ENCODE measurements at places on chromosomes 2 and 18. TPM values are rescaled to one million over a fixed set of nuclear protein-coding genes. Genes with fewer than 3 reads are reported as not detected.

AMER3 gene
- total RNA-seq: not detected

HOXD3 gene
- not detected for total RNA-seq

SPP2 gene
- 0.37 TPM for total RNA-seq

MPP4 gene
- not detected for total RNA-seq

MEP1B gene
- total RNA-seq: not detected

IKZF2 gene
- 145 TPM for total RNA-seq

SERPINB4 gene
- total RNA-seq: not detected

DNA sequence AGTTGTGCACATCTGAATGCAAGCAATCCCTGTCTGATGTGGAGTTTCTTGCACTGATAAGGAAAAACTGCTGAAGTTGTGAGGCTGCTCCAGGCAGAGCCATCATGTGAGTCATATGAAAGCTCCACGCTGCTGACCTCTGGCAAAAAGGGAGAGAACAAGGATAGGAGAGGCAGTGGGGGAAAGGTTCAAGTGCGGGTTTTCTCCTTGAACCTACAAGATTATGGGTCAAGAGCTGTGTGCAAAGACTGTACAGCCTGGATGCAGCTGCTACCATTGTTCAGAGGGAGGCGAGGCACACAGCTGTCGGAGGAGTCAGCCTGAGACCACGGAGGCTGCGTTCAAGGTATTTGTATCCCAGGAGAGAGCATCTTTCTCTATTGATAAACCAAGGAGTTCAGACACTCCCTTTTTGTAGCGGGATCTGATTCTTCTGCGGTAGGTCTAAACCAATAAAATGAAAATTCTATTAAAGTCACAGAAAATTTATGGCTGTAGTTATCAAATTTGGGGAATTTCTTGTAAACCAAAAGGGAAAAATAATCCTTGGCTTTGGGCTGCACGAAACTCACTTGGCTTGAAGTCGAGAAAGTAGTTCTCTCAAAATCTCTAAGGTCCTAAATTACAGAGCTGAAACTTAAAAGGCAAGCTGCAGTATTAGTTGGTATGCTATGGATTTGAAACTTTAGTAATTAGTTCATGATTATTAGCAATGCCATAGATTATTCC is at the start of gene CDK15:
Gene CDK15, plus strand, starts transcription at position 96 of the 729 bp plus-strand sequence. Its CDS starts 128 bp downstream, at position 224.
- H3K4me3 ChIP-seq: no peak within 1 kb of the TSS
- H3K27ac ChIP-seq: no peak within 1 kb of the TSS
- H3K4me1 ChIP-seq: no peaks in the 10 kb centered on the region
- H3K27me3 ChIP-seq: 0 out of 2 replicates have a peak, but pooled peaks cover 2% of the 10 kb centered on the region

DNA sequence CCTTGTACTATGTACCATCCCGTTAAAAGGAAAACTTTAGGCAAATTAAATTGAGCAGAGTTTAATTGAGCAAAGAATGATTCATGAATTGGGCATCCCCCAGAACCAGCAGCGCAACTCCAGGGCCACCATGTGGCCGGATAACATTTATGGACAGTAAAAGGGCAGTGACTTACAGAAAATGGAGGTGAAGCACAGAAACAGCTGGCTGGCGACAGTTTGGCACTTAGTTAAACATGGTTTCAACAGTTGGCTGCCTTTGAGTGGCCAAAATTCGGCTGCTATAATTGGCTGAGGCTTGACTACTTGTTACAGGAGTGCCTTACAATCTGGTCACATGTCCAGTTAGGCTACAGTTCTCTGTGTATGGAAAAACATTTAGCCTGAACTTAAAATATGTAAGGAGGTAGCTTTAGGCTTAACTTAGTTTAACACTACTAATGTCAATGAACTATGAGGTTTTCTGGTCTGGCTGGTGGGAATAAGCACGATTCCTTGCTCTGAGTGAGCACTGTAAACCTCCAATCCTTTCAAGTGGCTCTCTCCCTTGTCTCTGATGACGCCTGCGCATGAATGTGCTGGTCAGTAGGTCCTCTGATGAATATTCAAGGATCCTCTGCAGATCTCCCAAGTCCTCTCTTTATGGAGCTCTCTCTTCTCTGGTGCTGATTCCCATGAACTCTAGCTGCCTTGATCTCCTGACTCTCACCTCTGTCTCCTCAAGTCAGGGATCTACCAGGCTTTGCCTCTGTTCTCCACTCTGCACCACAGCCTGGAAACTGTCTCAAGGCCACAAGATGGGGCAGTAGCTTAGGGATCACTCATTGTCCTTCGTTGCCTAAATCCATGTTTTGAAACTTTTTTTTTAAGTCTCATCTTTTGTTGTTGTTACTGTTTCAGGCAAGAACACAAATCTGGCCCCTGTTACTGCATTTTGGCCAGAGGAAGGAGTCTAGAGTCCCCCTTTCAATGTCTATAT is 24.4 kb upstream of the RAB31 start:
- no peak for DNase-seq
- no peaks in the 10 kb centered on the region for H3K36me3 ChIP-seq
- H3K4me3 ChIP-seq: no peak overlapping the region
- H3K27me3 ChIP-seq: no peaks in the 10 kb centered on the region
- H3K27ac ChIP-seq: no peak overlapping the region
- peaks cover 3% of the 10 kb centered on the region for H3K4me1 ChIP-seq

- peaks cover 5% of the 10 kb centered on the region for H3K4me1 ChIP-seq
- H3K4me3 ChIP-seq: peak overlapping the region; percentile 40
- H3K27me3 ChIP-seq: peaks cover 11% of the 10 kb centered on the region
- no peak for DNase-seq
These were observed 17.0 kb upstream of the CD8A start for GRCh38 chr2:86807468-86808275.

GRCh38 chr2:121031568-121032340 is 253.2 kb downstream of the TFCP2L1 start:
- H3K4me3 ChIP-seq: no peak overlapping the region
- no peaks in the 10 kb centered on the region for H3K27me3 ChIP-seq

DNA sequence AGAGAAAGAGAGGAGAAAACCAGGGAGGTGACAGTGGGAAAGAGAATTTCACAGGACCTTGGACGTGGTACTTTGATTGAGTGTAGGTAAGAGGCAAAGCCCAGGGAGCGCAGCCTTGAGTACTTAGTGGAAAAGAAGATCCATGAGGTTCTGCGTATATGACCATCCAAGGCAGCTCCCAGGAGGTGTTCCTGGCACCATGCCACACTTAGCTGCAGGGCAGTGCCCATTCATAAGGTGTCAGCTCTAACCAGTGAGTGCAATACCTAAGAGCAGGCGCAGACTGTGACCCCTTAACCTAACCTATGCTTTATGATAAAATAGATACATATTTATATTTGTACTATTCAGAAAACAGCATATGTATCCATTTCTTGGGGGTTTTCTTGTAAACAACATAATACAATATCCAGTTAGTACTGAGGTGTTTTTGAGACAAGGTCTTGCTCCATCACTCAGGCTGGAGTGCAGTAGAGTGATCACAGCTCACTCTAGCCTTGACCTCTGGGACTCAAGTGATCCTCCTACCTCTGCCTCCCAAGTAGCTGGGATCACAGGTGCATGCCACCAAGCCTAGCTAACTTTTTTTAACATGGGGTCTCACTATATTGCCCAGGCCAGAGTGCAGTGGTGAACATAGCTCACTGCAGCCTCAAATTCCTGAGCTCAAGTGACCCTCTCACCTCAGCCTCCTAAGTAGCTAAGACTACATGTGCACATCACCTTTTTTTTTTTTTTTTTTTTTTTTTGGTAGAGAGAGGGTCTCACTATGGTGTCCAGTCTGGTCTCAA is 174.6 kb downstream of the GFPT1 start:
- no peak overlapping the region for H3K4me3 ChIP-seq
- no peaks in the 10 kb centered on the region for H3K4me1 ChIP-seq
- H3K36me3 ChIP-seq: no peaks in the 10 kb centered on the region

GRCh38 chr2:575727-576236 is 101.4 kb downstream of the TMEM18 start:
- H3K27me3 ChIP-seq: no peaks in the 10 kb centered on the region
- no peak for DNase-seq
- H3K4me1 ChIP-seq: no peaks in the 10 kb centered on the region

Data from GM12878 (cell line).